Activated CD4-positive, alpha-beta T cell treated with anti-CD3 and anti-CD28 coated beads, Interleukin-2, amount 50 U/mL, for 4 hours (primary cell): ENCODE measurements at places on chromosomes 4 and X.

GRCh38 chrX:19852014-19853005 lies 35.1 kb downstream of the SH3KBP1 start:
- no peak for DNase-seq

DNA sequence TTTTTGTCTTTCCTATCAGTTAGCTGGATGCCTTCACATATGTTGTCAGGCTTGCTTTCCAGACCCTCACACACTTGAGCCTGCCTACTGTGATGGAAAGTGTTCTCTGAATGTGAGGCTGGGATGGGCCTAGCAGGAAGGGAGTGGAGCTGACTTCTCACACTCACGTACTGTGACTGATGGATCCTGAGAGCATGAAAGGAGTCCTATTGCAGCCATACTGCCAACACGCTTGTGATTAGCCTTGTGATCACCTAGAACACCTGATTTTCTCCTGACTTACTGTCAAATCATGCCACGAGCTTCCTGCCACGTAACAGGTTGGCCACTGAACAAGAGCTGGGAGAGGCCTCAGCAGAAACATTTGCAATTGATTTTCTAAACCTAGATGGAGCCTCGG lies 49.9 kb downstream of the ACOX3 start:
- DNase-seq, result no peak

- no peak for DNase-seq
These were observed 27.9 kb downstream of the CAMK2D start for GRCh38 chr4:113733685-113734084.

GRCh38 chrX:101265869-101266428 lies 25.2 kb downstream of the TAF7L start:
- DNase-seq, result no peak

- no peak for DNase-seq
These were observed 20.1 kb downstream of the FAT1 start for GRCh38 chr4:186703510-186703909.

DNA sequence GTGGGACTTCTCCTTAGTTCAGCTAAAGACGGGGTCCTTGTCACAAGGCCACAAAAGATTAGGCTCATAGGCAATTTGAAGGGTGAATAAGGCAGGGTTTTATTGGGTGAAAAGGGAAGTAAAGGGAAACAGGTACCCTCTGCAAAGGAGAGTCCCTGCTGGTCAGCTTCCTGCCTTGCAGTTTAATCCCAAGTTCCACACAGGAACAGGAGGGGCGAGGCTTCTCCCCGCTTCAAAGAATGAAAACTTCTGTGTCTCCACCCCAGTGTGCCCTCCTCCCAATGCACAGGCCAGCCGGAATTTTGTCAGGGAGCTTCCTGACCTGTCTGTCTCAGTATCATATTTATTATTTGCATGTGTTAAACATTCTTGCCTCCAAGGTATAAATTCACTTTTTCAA lies 37.1 kb downstream of the ITM2A start:
- DNase-seq, result no peak

DNA sequence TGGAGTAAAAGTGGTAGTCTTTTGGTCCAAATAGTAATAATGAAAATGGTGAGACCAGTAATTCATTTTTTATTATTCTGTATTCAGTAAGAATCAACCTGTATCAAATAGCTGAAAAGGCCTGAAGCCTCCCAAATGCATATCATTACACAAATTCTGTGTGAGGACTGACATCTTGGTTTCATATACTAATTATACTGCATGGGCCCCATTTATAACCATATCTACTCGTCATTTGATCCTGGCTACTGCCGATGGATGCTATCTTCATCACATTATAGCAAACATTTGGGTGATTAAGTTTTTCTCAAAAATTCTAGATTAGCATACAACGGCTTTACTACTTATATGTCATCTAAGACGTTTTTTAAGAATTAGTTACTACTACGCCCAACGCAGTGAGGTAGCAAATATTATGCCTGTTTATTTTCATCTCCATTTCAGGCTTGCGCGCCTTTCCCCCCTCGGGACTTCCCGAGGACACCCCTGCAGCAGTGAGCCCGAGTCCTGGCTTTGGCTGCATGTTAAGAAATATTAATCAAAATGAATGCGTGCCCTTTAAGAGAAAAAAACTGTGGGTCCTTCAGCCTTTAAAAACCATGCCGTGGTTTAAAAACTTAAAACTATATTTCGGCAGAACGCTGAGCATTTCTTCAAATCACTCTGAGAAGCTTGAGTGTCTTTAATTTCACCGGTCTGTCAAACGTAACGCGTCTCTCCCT lies 814 bp upstream of the MMAA start:
- peak; percentile 25 for DNase-seq

DNA sequence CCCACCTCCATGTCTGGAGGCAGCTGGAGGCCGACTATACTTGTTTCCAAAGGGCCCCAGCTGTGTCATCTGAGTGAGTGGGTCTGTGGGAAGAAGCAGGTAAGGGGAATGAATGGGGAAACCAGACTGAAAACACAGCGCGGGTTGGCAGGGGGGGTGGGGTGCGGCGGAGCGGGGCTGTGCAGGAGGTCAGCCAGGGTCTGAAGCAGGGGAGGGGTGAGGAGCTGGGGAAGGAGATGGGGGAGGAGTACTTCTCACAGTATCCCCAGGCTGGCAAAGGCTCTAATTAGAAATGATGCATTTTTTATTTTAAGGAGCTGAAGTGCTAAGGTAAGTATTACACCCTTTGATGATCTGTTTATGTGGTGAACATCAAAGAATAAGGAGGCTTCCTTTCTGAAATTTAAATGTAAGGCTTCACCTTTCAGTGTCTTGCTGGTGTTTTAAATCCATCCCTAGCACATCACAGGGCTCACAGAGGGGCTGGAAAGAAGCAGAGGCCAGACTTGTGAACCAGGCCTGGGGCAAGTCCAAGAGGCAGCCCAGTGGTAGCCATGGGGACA lies 37.5 kb downstream of the SMIM20 start:
- no peak for DNase-seq
